H9 (cell line): ENCODE measurements at places on chromosomes 3 and 15.

GRCh38 chr3:20523293-20523692 is 337.3 kb upstream of the SGO1 start:
- no peak for DNase-seq

DNA sequence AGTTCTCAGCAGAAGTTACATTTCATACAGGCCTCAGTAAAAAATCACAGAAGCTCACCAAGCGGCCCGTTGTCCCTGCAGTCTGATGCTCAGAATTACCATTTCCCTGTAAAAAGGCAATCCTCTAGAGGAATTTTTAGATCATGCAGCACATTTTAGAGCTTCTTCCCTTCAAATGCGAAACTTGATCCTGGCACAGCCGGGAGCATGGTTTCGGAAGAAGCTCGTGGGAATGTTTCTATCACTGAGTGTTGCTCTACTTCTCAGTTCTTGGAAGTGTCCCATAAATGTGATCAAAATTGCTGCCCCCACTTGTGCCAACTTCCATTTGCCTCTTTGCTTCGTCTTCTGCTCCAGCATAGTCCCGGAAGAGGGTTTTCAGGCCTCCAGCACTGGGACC is 3.8 kb upstream of the H1-8 start:
- no peak for DNase-seq

DNA sequence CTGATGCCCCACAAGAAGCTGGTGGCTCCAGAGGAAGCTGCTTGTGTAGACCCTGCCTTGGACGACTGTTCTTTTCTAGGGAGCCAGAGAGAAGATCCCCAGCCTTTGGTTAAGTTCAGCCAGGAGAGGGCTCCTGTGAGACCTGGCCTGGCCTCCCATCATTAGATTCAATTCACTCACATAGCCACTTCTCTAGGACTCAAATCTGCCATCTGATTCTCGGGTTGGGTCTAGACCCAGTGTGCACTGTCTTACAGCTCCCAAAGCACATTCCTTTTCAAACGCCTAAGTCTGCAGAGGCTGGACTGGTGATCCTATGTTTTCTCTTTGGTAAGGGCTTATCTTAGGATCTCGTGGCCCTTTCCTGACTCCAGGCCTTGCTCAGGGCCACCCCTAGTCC is 81.7 kb upstream of the NPHP3 start:
- peak; percentile 54 for DNase-seq

DNA sequence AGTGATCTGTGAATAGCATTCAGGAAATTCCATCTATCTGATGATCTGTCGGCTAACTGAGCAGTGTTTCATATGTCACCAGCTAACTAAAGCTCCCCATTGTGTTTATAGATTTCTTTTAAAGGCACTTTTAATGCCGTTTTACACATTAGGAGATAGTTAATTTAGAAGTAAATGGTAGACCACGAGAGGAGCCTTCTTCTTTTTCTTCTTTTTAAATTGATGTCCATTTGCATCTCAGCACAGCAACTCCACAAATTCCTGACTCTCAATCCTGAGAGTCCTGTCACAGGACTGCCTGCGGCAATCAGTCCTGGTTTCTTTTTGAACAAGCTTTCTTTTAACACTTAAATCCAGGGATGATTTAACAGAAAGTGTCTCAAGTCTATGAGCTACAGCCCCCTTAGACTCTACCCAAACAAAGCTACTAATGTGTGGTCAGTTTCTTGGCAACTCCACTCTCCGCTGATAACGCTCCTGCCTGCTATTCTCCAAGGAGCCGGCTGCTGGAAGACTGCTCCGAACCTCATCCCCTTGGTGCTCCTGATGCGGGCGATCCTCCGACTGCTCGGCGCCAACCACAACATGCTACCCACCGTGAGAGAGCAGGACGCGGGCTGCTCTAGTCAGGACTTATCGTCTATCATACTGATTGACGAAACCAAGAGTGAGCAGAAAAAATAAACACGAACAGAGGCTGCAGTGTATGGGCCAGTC is 421.4 kb downstream of the MECOM start:
- DNase-seq = peak; percentile 61

DNA sequence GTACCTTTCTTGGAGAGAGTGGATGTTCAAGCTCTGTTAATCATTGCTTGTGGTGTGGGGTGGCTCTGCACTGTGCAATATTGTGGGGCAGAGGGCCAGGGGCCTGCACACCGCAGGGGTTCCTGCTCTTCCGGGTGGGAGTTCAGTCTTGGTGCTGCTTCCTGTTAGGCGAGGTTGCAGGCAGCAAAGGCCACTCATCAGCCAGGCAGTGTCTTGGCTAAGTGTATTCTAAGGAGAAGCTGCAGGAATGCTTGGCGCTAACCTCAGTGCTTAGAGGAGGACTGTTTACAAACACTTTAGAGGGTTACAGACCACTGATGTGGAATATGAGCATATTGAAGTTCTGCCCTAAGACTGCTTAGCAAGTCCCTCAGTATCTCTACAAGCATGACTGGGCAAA is 81.7 kb downstream of the CEP63 start:
- DNase-seq = no peak

GRCh38 chr3:46221391-46221790 is 13.3 kb upstream of the CCR1 start:
- DNase-seq = no peak

GRCh38 chr3:178440043-178440442 is 96.2 kb upstream of the KCNMB2 start:
- no peak for DNase-seq

DNA sequence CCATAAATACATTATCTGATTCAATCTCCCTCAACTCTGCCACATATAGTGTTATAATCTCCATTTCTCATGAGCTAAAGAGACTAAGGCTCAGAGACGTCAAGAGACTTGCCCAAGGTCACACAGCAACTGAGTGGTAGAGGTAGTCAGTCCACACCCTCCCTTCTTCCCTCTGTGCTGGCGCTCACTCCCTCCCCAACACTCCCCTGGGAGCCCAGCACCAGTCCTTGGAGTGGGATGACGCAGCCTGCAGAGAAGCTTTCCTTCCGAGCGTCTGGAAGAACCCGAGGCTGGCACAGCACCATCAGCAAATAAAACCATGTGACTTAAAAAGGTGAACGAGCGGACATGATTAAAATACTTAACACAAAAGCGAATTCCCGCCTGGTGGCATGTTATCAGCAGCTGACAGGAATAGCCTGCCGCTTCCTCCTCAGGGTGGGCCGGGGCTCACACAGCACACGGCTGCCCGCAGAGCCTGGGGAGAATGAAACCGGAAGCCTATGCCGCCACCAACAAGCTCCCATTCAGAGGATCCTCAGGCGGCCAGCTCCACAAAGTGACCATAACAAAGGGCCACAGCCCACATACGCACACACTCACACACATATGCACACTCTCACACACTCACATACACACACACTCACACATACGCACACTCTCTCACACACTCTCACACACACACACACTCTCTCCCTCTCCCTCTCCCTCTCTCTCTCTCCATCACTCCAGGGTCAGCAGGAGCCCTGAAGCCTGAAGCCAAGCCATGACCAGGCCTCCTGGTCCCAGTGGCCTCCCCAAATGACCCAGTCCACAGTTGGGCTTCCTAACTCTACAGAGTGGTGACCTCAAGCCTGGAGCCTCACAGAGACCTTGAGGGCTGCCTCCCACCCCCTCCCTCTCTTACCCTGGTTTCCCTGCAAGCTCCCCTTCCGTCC is 120.5 kb downstream of the XXYLT1 start:
- peak; percentile 53 for DNase-seq

DNA sequence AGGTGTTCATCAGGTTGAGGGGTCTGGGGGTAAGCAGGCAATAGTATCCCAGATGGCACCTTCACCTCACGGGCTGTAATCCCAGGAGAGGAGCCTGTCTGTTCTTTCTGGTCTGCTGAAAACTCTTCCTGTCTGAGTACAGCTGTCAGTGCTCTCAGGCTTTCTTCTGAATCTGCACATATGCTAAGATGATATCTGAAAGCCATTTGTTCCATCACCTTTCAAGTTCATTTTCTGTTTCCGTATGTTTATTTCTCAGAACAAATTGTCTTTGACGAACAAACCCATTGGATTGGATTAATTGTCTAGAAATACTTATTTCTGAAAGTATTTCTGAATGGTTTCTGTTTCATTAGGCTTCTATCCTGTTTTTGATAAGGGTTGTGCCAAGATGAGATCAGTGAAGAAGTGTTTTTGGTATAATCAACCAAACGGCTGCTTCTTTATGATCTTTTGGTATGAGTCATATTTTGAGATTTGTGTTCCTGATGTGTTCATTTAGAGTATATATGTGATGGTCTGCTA is 13.3 kb downstream of the ZNF592 start:
- DNase-seq = no peak

DNA sequence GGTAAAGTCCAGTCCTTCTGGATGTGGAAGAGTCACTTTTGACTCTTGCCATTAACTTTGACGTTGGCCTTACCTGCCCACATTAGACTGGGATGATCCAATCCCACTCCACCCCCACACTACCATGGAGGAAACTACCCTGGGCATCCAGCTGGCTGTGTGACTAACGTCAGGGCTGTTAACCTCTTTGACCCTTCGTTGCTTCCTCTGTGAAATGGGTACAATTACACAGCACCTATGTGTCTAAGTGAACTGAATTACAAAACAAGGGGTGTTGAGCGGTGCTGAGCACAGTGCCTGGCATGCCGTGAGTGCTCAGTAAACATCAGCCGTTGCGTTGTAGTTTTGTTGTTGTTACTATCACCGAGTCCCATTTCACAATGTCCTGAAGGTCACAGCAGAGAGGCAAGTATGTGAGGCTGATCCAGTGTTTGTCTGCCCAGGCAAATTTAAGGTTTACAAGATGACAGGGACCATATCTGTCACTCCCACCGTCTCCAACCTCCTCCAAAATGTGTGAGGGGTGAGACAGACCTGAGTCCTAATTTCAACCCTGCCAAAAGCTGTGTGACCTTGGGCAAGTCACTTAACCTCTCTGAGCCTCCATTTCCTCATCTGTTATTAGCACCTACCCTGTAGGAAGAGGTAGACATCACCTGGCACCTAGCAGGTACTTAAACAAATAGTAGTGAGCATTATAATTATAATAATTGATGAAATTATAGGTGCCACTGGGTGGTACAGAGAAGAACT is 20.9 kb downstream of the WNT7A start:
- DNase-seq = no peak

DNA sequence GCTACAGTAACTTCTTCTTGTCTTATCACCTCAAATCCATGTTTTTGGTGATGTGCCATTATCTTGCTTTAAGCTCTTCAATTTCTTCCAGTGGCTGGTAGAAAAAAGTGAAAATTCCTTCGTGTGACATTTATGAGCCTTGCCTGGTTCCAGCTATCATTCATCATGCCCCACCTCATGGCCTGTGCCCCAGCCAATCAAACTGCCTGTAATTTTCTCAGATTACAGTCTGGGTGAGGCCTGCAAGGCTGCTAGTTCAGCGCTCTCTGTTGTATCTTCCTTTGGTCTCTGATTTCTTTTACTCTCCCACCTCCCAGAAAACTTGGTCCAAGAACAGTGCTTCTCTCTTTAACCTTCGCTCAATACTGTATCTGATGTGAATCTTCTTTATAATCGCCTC is 249.3 kb upstream of the ZNF717 start:
- no peak for DNase-seq

DNA sequence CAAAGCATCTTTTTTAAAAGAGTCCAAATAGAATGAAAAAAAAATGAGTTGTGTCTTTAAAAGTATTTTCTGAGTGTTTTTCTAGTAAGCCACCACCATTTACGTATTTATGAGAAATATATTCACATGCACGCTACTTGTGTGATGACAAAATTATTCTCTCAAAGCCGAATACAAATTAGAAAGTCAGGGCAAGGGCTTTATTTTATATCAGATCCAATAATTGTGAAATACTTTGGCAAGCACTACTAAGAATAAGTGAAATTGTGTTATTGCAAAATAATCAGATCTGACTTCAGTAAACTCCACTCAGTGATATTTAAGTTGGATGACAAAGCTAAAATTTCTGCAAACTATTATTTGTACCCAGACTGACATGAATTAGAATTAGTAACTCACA is 589.3 kb upstream of the KCNMB2 start:
- no peak for DNase-seq

- DNase-seq = no peak
These were observed 61.1 kb downstream of the DIPK2A start for GRCh38 chr3:144032531-144033239.

DNA sequence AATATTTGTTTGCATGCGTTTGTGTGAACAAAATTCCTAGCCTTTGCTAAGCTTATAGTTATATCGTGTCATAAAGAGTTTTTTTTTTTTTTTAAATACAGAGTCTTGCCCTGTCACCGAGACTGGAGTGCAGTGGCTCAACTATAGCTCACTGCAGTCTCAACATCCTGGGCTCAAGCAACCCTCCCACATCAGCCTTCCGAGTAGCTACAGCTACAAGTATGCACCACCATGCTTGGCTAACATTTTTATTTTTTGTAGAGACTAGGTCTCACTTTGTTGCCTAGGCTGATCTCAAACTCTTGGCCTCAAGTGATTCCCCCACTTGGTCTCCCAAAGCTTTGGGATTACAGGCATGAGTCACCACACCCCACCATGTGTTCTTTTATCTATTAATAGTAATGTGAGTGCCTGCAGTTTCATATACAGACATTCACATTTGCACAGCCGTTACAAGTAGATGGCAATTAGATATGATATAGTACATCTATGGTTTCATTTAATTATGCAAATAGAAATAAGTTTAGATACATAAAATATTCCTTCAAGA is 848.6 kb downstream of the PDCD6IP start:
- no peak for DNase-seq

GRCh38 chr15:88959445-88959844 is 46.3 kb upstream of the MFGE8 start:
- DNase-seq = no peak

DNA sequence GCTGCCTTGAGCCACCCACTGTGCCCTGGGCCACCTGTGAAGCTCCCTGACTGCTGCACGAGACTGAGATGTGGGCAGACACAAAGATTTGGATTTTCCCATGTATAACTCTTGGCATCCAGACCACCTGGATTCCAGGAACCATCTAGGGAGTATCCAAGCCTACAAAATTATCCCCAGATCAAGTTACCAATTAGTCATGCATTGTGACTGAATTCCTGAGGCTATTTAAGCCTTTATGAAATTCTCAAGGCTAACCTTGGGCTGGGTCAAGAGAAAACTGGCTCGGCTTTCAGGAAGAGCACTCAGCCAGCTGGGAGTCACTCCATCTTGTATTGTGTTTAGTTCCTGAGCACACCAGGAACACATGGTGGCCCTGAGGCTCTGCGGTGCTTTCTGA is 13.3 kb upstream of the ATP13A5 start:
- no peak for DNase-seq
